ENCODE measurements at places on chromosomes 4 and X. TPM values are rescaled to one million over a fixed set of nuclear protein-coding genes. Genes with fewer than 3 reads are reported as not detected.

DNA sequence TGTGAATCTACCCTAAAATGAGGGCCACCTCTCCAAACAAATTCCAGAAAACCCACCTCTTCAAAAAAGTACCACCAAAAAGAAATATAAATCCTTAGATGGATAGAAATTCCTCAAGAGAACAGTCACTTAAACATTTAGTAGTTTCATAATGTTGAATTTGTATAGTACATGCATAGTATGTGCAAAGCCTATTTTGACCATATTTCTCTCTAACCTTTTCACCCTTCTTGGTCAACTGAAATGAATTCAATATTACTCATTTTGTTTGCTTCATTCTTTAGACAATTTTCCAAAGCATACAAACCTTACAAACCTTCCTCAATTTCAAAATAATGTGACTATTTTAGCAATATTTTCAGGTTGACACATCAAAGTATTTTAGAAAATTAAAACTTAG lies 4.1 kb downstream of the RHOXF1 start:
- H3K4me3 ChIP-seq: no peak overlapping the region
- H3K36me3 ChIP-seq: no peaks in the 10 kb centered on the region
- DNase-seq: no peak
- H3K27ac ChIP-seq: no peak overlapping the region
- H3K4me1 ChIP-seq: no peaks in the 10 kb centered on the region

- no peaks in the 10 kb centered on the region for H3K36me3 ChIP-seq
- H3K4me1 ChIP-seq: no peaks in the 10 kb centered on the region
- no peak for DNase-seq
- H3K27ac ChIP-seq: no peak overlapping the region
- no peaks in the 10 kb centered on the region for H3K27me3 ChIP-seq
Observed at GRCh38 chrX:53163436-53163835, 61.6 kb downstream of the KDM5C start.

DNA sequence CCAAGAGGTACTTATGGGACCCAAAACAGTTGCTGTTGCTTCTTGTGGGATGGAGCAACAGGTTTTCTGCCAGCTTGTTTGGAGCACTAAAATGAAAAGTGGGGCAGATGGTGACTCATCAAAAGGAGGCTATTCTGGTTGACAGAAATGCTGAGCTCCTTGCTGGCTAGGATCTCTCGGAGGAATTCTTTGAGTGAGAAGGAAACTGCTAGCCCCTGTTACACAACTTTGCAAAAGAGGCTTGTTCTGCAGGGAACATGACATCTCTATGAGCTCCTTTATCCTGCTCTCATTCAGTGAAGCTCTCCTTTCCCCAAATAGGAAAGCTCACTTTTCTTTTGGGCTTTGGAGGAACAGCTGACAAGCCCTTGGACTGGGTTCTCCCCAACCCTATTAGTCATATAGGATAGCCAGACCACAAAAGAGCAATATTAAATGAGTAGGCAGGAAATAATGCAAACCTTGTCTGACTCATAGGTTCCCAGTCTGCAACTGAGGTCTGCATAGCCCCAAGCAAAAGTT lies 108.3 kb downstream of the CDS1 start:
- no peak overlapping the region for H3K27ac ChIP-seq
- no peak for DNase-seq
- H3K27me3 ChIP-seq: no peaks in the 10 kb centered on the region

DNA sequence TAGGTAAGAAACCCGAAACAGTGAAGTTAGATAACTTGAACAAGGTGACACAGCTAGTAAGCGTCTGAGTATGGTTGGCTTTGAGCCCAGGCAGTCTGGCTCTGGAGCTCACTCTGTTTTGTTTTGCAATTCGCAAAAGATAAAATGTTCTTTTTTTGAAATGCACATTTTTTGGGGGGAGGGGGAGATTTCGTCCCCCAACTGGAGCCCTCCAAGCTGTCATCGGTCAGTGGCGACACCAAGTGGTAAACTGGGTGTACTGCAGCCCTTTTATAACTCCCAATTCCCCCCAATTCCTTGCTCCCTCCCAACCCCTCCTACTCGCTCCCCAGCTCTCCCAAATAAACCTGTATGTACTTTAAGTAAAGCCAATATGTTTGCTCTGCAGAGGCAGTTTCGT lies 2.8 kb upstream of the CLCN5 start:
- no peaks in the 10 kb centered on the region for H3K27me3 ChIP-seq
- peak; percentile 40 for DNase-seq
- H3K4me1 ChIP-seq: peaks cover 9% of the 10 kb centered on the region

DNA sequence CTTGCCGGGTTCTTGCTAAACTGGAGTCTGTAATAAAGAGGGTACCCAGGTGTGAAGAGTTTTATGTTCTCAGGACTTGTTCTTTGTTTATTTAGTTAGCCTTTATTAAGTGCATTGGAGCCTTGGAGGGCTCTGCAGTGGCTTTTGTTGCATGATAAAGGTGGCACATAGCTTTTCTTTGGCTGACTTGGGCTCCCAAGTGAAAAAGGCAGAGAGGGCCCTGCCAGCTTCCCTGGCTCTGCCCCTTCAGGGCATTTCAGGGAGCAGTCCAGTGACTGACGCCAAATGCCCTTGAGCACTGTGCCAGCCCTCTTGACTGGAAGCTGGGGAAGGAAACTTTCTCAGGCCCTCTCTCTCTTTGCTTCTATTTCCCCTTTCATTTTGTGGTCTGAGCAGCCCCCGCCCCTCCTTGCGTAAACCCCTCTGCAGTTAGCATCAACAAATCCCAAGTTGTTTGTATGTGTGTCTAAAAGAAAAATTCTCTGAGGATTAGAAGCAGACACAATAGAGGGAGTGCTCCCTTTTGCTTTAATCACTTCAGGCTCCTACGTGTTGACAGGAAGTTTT lies 152.2 kb downstream of the NHS start:
- H3K27ac ChIP-seq: no peak overlapping the region
- no peak for DNase-seq
- H3K36me3 ChIP-seq: no peaks in the 10 kb centered on the region
- no peak overlapping the region for H3K4me3 ChIP-seq

DNA sequence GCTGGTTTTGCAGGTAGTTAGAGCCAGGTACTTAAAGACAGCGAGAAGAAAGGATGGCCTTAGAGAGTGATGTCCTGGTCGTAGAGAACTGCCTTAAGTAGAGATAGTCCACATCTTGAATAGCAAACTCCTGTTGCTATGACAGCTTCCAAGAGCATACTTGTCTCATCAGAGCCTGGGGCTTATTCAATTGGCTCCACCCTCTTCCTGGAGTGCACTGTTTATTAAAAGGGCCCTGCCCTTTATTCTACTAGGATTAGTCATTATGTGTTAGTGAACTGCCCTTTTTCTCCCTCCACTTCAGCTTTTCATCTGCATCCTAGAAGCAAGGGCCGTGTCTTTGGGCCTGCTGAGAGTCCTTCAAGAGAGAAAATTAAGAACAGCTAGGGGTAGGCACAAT lies 94.5 kb upstream of the EOLA2 start:
- peaks cover 7% of the 10 kb centered on the region for H3K27me3 ChIP-seq
- peaks cover 10% of the 10 kb centered on the region for H3K4me1 ChIP-seq
- no peak overlapping the region for H3K4me3 ChIP-seq
- H3K36me3 ChIP-seq: peaks cover 8% of the 10 kb centered on the region
- no peak for DNase-seq

DNA sequence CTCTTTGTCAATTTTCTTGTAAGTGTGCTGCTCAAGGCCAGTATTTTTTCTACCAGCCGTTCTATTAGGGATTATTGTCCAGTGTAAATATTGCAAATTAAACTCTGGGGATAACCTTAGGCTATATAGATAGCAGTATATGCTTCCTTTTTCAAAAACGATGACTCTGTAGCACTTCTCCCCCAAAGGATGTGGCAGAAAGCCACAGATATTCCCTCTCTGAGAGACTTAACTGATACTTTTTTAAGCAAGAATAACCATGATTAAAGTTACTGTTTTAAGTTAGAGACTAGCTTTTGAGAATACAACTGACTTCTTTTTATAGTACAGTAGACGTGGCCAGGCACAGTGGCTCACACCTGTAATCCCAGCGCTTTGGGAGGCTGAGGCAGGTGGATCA lies 130.0 kb downstream of the FHIP1A start:
- H3K36me3 ChIP-seq: no peaks in the 10 kb centered on the region
- H3K27me3 ChIP-seq: peaks cover 22% of the 10 kb centered on the region
- DNase-seq: no peak

DNA sequence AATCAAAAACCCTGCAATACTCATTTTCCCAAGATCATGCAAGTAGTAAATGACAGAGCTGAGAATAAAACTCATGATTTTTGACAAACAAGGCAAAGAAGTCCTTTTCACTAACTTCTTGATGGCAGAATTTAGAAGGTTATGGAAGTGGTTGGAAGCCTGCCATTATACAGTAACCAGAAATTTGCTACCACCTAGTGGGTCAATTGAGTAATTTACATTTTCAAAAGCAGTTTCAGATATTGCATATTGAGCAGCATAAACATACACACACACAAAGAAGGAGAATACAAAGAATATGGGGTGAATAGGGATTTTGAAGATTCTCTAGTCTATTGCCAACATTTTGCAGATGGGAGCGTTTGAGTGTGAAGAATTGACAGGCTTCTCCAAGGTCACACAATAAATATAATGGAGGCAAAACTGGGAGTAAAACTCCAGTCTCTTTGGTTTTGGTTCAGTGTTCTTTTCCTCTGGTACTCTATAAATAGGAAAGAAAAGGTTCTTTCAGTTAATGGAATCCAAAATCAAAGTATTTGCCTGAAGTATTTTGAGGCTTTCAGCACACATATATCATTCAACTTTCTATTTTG lies 70.2 kb downstream of the GC start:
- no peak overlapping the region for H3K4me3 ChIP-seq
- H3K36me3 ChIP-seq: no peaks in the 10 kb centered on the region
- H3K27ac ChIP-seq: no peak overlapping the region
- no peak for DNase-seq
- H3K27me3 ChIP-seq: peaks cover 2% of the 10 kb centered on the region

DNA sequence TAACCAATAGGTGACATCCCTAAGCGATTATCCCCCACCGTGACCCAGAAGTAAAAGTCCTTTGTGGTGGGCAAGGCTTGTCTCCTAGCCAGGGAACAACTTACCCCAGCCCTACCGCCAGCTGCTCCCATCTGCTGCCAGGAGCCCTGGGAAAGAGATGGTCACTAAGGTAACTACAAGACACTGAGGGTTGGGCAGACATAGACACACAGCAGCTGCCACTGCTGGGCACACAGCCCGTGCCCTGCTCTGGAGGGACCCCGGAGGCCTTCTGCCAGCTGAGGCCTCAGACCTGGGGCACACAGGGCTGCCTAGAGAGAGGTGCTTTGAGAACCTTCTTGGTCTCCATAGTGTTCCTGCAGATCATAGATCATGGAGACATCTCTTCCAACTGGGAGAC lies 53.0 kb upstream of the PROM1 start:
- no peaks in the 10 kb centered on the region for H3K4me1 ChIP-seq
- no peak overlapping the region for H3K4me3 ChIP-seq
- H3K27me3 ChIP-seq: no peaks in the 10 kb centered on the region
- H3K27ac ChIP-seq: no peak overlapping the region
- H3K36me3 ChIP-seq: no peaks in the 10 kb centered on the region

DNA sequence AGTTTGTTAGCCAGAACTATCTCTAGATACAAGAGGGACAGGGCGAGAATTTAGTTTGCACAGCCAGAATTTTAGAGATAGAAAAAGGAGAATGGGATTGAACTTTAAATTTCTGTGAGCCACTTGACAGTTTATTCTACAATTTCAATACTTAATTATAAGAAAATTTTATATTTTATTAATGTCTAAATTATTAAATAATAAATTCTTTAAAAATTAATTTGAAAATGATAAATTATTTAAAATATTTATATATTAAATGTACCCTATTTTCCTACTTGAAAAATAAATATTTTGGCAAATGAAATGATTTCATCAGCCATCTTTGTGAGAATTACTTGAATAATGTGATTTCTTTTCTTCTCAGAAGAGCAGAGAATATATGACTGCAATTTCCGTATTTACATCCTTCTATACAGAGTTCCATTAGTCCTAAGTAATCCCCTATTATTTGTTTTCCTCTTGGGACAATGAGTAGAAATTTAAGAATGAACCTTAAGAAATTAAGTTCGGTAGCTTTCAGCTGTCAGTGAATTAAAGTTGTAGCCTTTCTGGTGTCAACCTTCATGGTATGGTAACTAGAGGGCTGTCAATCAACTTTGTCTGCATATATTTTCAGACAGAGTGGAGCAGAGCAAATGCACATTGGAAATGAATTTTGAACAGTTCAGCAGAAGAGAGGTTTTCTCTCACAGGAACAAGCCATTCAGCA lies 763.9 kb downstream of the PCDH18 start:
- no peak overlapping the region for H3K27ac ChIP-seq
- no peak for DNase-seq
- no peak overlapping the region for H3K4me3 ChIP-seq
- no peaks in the 10 kb centered on the region for H3K36me3 ChIP-seq
- no peaks in the 10 kb centered on the region for H3K4me1 ChIP-seq
- no peaks in the 10 kb centered on the region for H3K27me3 ChIP-seq

DNA sequence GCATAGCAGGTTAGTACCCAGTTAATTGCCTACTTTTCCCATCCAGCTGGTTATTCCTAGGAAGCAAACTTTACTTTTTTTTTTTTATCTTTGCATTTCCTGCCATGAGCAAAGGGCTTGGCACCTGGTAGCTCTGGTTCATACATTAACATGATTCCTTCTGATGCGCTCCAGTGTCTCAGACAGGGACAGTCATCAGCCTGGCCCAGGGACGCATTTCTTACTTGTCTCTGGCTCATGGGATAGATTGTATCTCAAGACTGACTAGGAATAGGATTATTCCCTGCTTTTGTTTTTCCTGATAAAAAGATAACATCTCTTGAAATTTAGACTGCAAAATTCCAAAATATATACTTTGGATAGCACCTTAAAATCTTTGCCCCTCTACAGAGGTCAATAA lies 571.5 kb upstream of the TENM3 start:
- no peak overlapping the region for H3K27ac ChIP-seq
- H3K36me3 ChIP-seq: no peaks in the 10 kb centered on the region
- DNase-seq: no peak
- no peaks in the 10 kb centered on the region for H3K27me3 ChIP-seq

- H3K4me1 ChIP-seq: peaks cover 45% of the 10 kb centered on the region
- peak; percentile 88 for DNase-seq
- peak overlapping the region; percentile 24 for H3K4me3 ChIP-seq
Observed at GRCh38 chrX:119647552-119648420, 41.6 kb upstream of the NKRF start.

- H3K36me3 ChIP-seq: peaks cover 5% of the 10 kb centered on the region
- H3K27me3 ChIP-seq: peaks cover 72% of the 10 kb centered on the region
- peak; percentile 87 for DNase-seq
- peak overlapping the region; percentile 33 for H3K27ac ChIP-seq
Observed at GRCh38 chr4:13548984-13549546, 4.8 kb upstream of the NKX3-2 start.

GRCh38 chr4:68883870-68884269 lies 67.7 kb downstream of the UGT2A3 start:
- no peaks in the 10 kb centered on the region for H3K36me3 ChIP-seq
- H3K4me3 ChIP-seq: no peak overlapping the region
- H3K4me1 ChIP-seq: no peaks in the 10 kb centered on the region
- no peak for DNase-seq
- H3K27me3 ChIP-seq: no peaks in the 10 kb centered on the region

Gene PABPC5
- not detected for total RNA-seq

Gene CNGA1
- total RNA-seq: not detected

Gene HSFX4
- not detected for total RNA-seq

Gene ASB9
- 0.49 TPM for total RNA-seq

Gene NHSL2
- total RNA-seq: 2.2 TPM

Gene CNOT6L
- 103 TPM for total RNA-seq

Gene HSFX1
- 0.61 TPM for total RNA-seq

Gene FAM47E
- not detected for total RNA-seq

Gene IGFBP7
- total RNA-seq: 0.35 TPM

Data from activated CD8-positive, alpha-beta memory T cell treated with anti-CD3 and anti-CD28 coated beads, Interleukin-2, amount 10 ng/mL, durations not matched to agents 7 days and 5 days (primary cell).